ENCODE measurements at places on chromosomes 16 and 17. TPM values are rescaled to one million over a fixed set of nuclear protein-coding genes. Genes with fewer than 3 reads are reported as not detected.

GRCh38 chr17:41026715-41027471 lies at the start of gene KRTAP1-5:
Gene KRTAP1-5, minus strand, starts transcription at chr17:41027208. Its CDS starts 53 bp downstream, at chr17:41027155.
- no peaks in the 10 kb centered on the region for H3K4me1 ChIP-seq
- no peak within 1 kb of the TSS for H3K27ac ChIP-seq
- no peak within 1 kb of the TSS for H3K4me3 ChIP-seq

DNA sequence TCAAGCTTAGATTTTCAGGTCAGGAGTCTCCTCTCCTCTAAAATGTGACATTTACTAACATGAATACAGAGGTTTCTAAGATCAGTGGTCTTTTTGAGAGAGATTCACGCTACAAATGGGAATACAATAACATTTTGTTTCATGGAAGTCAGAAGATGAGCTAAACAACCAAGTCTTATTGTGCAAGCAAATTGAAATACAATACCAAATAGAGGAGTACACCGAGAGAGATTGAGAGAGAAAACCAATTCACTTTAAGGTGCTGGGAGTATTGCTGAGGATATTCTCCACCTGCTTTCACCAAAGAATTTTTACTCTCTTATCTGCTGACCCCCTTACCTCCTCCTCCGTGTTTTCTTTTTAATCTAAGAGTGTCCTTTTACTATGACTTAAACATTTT lies 11.5 kb downstream of the VEZF1 start:
- DNase-seq, result no peak
- H3K36me3 ChIP-seq, result peaks cover 67% of the 10 kb centered on the region

Gene NPIPA1
- polyA plus RNA-seq, result 47.7 TPM

Gene GAS7
- polyA plus RNA-seq, result 6.1 TPM

Gene CDH11
- polyA plus RNA-seq, result 29.4 TPM
